ENCODE measurements at places on chromosomes 13 and 19.
A peak's percentile ranks its signal among the peaks of the same experiment; 100 is the strongest.

- DNase-seq: no peak
Measured at GRCh38 chr13:42875475-42876269, 94.3 kb downstream of the FAM216B start.

DNA sequence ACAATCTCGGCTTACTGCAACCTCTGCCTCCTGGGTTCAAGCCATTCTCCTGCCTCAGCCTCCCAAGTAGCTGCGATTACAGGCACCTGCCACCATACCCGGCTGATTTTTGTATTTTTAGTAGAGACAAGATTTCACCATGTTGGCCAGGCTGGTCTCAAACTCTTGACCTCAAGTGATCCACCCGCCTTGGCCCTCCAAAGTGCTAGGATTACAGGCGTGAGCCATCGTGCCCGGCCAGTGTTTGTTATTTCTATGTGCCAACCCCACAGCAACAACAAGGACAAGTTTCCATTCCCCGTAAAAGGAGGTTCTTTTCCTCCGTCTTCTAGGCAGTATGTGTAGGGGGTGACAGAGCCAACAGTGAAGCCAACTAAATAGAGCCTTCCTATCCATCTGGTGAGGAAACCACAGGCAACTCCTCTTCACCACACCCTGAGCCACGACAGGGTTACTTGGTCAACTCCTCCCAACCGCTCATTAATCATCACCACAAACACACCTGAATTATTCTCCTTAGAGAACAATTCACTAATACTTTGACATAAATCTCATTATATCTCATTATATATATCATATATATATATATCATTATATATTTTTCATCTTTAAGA lies 25.5 kb downstream of the FOXO1 start:
- DNase-seq: no peak

GRCh38 chr19:18481505-18482222 lies 40.2 kb downstream of the ELL start:
- no peak for DNase-seq

- no peak for DNase-seq
Measured at GRCh38 chr13:97621025-97621424, 187.1 kb downstream of the RAP2A start.

- no peak for DNase-seq
Measured at GRCh38 chr19:27750391-27751043, 1462.4 kb downstream of the UQCRFS1 start.

GRCh38 chr19:17829855-17830566 lies 8.7 kb upstream of the INSL3 start:
- peak; percentile 36 for DNase-seq

GRCh38 chr19:10155839-10156238 lies 36.1 kb upstream of the EIF3G start:
- no peak for DNase-seq

- DNase-seq: no peak
Measured at GRCh38 chr13:94329754-94330551, 149.5 kb downstream of the DCT start.

- no peak for DNase-seq
Measured at GRCh38 chr13:39313721-39314120, 275.5 kb downstream of the NHLRC3 start.

GRCh38 chr19:13396250-13397080 lies 109.8 kb downstream of the CACNA1A start:
- no peak for DNase-seq

DNA sequence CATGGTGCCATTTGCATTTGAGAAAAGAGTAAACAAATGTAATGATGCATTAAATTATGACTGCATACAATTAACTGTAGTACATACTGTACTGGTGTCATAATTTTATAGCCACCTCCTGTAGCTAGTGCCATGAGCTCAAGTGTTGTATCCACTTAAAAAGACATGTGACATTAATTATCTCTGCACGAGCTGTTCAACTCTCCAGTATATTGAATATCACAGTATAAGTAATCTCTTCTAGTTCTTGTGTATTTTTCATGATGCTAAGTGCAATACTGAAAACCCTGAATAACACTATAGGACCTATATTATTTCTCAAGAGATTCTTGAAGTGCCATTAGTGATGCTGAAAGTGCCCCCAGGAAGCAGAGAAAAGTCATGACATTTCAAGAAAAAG lies 387.3 kb downstream of the PCDH17 start:
- no peak for DNase-seq

DNA sequence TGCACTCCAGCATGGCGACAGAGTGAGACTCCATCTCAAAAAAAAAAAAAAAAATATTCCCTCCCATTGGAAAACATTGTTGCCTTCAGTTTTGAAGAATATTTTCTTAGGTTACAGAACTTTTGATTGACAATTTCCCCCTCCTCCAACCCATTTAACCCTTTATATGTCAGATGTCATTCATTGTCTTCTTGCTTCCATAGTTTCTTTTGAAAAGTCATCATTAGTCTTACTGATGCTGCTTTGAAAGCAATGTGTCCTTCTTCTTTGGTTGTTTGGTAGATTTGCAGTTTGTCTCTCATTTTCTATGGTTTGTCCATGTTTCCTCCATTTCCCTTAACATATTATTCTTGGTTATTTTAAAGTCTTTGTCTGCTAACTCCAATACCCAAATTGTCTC lies 25.4 kb downstream of the ZNF558 start:
- no peak for DNase-seq

GRCh38 chr13:76853921-76854608 lies 32.1 kb downstream of the KCTD12 start:
- no peak for DNase-seq

GRCh38 chr19:21568816-21569493 lies 63.6 kb downstream of the ZNF429 start:
- peak; percentile 98 for DNase-seq

DNA sequence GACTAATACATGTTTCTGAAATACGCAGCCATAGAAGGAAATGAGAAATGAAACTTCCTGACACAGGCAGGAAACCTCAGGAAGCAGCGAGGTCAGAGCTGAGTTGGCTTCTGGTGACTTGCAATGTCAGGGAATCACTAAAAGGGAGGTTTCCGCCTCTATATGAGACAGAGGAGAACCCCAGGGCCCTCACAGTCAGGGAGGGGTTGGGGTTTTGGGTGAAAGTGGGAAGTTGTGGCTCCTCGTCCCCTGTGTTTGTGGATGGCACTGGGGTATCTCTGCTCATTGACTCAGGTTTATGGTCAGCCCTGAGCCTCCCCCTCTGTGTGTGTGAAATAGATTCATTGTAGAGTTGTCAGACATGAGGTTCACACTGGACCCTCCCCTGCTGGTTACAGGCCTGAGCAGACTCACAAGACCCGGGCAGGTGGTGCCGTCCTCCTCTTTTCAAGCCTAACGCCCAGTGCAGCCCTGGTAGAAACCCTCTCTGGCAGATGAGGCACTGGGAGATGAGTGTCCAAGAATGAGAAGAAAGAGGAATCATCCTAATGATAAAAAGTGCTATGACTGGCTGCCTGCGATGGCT lies 5.5 kb upstream of the LILRA6 start:
- DNase-seq: no peak

GRCh38 chr13:34258646-34259386 lies 440.9 kb downstream of the RFC3 start:
- DNase-seq: no peak

GRCh38 chr13:110662777-110663443 lies 43.0 kb downstream of the CARS2 start:
- DNase-seq: no peak

DNA sequence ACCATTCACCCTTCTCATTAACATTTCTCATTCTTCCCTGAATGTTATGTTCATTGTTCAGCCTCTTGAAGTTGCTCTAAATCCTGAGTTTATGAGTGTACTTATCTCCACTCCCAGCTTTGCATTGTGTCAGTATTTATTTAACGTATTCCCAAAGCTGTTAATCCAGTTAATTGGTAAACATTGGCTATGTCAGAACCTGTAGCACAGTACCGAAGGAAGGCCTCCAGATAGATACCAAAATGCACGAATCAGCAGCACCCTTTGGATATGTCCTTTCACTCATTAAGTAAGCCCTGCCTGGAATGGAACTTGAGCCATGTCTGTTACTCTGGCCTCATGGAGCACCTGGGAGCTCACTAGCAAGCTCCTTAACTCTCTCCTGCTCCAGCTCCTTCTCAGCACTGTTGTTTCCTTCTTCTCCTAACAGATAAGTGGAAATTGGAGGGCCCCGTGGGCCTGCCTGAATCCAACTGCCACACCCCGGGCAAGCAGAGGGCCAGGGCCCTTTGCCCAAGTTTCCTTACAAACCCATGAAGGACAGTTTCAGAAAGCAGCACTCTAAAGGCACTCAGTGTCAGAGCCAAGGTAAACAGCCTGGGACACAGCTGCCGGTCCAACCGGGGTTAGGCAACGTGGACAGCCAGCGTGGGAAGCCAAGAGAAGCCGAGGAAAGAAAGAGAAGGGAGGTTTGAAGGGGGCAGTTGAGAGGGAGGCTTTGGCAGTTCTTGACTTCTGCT lies 155.0 kb upstream of the SERP2 start:
- DNase-seq: peak; percentile 53

GRCh38 chr13:43273362-43273761 lies 250.0 kb downstream of the DNAJC15 start:
- no peak for DNase-seq

- no peak for DNase-seq
Measured at GRCh38 chr19:6100284-6100915, 9.9 kb downstream of the RFX2 start.

DNA sequence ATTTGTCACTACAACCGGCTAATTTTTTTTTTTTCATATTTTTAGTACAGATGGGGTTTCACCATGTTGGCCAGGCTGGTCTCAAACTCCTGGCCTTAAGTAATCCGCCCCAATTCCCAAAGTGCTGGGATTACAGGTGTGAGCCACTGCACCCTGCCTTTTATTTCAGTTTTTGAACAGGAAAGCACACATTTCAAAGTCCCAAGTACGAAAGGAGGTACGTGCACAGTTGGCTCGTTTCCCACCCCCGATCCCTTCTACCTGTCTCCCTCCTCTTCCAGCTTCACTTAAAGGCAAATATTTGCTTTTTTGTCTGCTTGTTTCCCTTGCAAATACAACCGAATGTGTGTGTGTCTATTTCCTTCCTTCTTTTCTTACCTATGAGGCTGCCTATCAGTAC lies 30.5 kb downstream of the ZIC5 start:
- peak; percentile 52 for DNase-seq

- no peak for DNase-seq
Measured at GRCh38 chr13:106507560-106508274, 27.7 kb downstream of the EFNB2 start.

DNA sequence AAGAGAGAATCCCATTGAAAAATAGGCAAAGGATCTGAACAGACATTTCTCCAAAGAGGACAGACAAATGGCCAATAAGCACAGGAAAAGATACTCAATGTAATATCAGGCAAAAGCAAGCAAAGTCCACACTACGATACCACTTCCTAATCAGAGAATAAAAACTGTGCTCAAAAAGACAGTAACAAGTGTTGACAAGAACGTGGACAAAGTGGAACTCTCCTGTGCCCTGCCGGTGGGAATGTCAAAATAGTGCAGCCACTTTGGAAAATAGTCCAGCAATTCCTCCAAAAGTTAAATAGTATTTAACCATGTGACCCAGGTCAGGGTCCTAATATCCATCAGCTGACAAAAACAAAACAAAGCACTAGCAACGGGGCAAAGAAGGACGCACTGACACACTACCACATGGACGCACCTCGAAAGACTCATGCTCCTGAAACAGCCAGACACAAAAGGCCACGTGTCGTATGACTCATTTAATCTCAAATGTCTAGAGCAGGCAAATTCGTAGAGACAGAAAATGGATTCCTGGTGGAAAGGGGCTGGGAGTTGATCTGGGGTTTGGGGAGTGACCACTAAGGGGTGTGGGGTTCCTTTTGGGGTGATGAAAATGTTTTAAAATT lies 5.2 kb downstream of the MIER2 start:
- DNase-seq: no peak

DNA sequence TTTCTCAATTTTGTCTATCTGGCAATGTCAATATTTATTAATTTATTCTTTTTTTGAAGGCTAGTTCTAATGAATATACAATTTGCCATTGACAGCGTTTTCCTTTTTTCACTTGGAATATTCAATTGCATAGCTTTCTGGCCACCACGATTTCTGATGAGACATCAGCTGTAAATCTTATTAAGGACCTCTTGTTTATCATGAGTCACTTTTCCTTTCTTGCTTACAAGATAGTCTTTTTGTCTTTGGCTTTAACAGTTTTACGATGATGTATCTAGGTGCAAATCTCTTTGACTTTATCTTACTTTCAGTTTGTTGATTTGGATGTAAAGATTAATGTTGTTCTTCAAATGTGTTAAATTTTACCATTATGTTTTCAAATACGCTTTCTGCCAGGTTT lies 991.6 kb upstream of the SLC10A2 start:
- DNase-seq: no peak

DNA sequence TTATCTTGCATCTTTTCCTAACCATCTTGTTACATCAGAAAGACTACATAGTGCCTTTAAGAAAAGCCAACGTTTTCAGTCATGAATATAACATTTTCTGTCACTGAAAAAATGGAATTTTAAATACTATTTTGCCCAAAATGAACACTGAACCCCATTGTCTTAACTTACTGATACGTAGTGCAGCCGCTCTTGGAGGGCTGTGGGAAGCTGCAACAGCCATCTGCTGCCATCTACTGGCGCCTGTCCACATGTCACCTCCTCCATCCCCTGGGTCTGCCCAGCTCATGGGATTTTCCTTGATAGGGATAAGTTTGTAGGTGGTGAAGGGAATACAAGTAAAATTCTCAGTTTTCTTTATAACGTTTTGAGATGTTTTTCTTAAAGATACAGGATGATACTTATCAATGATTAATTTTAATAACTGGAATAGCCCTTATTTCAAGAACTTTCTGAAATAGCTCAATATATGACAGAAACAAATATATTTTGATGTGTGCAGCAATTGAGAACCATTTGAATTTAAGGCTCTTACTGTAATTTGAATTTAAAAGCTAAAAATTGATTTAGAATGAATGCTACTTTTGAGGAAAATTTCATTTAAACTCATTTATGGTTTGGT lies 73.7 kb downstream of the GGACT start:
- DNase-seq: peak; percentile 62

- DNase-seq: no peak
Measured at GRCh38 chr13:98822225-98822606, 69.7 kb upstream of the SLC15A1 start.

GRCh38 chr13:62598708-62599107 lies 1183.1 kb upstream of the PCDH20 start:
- no peak for DNase-seq

DNA sequence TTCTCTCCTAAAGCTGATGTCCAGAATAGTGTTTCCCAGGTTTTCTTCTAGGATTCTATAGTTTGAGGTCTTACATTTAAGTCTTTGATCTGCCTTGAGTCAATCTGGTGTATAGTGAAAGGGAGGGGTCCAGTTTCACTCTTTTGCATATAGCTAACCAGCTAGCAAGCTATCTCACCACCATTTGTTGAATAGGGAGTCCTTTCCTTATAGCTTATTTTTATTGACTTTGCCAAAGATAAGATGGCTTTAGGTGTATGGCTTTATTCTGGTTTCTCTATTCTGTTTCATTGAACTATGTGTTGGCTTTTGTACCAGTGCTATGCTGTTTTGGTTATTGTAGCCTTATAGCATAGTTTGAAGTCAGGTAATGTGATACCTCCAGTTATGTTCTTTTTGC lies 1386.1 kb downstream of the SLITRK5 start:
- no peak for DNase-seq

- no peak for DNase-seq
Measured at GRCh38 chr19:35596366-35596999, 10.5 kb downstream of the PMIS2 start.

- no peak for DNase-seq
Measured at GRCh38 chr13:73754241-73754640, 380.0 kb downstream of the KLF12 start.
